ENCODE measurements at places on chromosomes 12 and 14. TPM values are rescaled to one million over a fixed set of nuclear protein-coding genes. Genes with fewer than 3 reads are reported as not detected.

Gene DIO2
- not detected for total RNA-seq

Gene P2RX7
- total RNA-seq = 4.7 TPM

Gene NEUROD4
- total RNA-seq = not detected

GRCh38 chr12:104457746-104458693 is 1.3 kb downstream of the CHST11 start:
- H3K27me3 ChIP-seq = no peaks in the 10 kb centered on the region
- H3K36me3 ChIP-seq = no peaks in the 10 kb centered on the region
- H3K4me1 ChIP-seq = peaks cover 39% of the 10 kb centered on the region

DNA sequence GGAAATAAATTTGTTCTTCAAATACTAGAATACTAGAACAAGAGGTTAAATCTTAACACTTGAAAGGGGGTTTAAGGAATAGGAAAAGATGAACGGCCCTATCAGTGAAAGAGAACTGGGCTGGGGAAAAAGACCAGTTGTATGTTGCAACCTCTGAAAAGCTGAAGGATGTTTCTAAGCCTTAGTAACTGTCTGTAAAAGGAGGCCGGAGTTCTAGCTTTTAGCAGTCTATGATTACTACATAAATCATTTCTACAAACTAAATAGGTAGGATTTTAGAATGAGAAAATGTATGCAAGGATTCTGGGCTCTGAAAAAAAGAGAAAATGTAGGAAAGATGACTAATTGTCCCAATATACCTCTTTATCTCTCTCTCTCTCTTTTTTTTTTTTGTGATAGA is 4.9 kb downstream of the CERS5 start:
- no peak for DNase-seq
- no peak overlapping the region for H3K4me3 ChIP-seq
- H3K36me3 ChIP-seq = no peaks in the 10 kb centered on the region
- no peaks in the 10 kb centered on the region for H3K27me3 ChIP-seq
- H3K27ac ChIP-seq = no peak overlapping the region

DNA sequence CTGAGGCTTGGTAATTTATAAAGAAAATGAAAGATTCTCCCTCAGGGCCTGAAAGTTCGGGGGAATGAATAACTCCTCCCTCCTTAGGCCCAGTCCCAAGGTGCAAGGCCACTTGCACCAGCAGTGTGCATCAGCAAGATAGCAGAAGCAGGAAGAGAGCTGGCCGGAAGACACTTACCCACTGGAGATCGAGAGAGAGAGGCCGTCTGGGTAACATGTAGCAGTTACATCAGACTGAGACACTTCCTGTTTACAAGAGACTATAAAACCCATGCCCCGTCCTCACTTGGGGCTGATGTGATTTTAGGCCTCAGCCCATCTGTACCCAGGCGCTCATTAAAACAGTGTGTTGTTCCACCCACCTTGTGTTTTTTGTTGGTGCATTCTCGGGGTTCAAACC is 85.2 kb downstream of the TMTC3 start:
- H3K4me3 ChIP-seq = no peak overlapping the region
- H3K27me3 ChIP-seq = no peaks in the 10 kb centered on the region
- H3K4me1 ChIP-seq = no peaks in the 10 kb centered on the region
- H3K27ac ChIP-seq = no peak overlapping the region
- H3K36me3 ChIP-seq = no peaks in the 10 kb centered on the region

DNA sequence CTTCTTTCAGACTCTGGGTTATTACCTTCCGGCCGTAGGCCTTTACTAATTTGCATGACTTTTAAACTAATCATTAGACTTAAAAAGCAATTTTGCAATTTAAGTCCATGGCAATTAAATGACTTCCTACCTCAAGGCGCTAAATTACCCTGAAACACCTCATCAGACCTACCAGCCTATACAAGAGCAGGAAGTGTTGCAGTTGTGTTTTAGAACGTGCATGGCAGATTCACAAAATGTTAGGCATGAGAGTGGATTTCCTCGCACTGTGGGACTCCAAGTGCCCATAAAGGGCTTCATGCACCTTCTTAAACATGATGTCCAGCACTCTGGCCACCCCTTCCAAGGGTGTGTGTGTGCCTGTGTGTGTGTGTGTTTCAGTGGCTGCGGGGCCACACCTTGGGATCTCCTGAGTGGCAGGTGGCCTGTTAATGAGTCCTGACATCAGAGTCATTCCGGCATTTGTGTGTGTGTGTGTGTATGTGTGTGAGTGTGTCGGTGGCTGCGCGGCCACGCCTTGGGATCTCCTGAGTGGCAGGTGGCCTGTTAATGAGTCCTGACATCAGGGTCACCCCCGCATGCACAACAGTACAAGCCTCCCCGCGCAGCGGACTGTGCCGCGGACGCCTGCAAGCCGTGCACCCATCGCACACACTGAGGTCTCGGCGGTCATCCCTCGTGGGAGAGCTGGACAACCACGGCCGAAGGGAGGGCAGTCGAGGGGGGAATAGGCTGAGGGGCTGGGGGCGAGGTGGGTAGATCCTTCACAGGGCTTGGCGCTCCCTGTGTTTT is 900 bp downstream of the C2CD5 start:
- H3K36me3 ChIP-seq = no peaks in the 10 kb centered on the region
- H3K4me3 ChIP-seq = peak overlapping the region; percentile 95
- H3K4me1 ChIP-seq = peaks cover 11% of the 10 kb centered on the region
- no peaks in the 10 kb centered on the region for H3K27me3 ChIP-seq
- peak overlapping the region; percentile 79 for H3K27ac ChIP-seq

- DNase-seq = peak; percentile 12
- no peak overlapping the region for H3K27ac ChIP-seq
- H3K4me1 ChIP-seq = no peaks in the 10 kb centered on the region
- no peak overlapping the region for H3K4me3 ChIP-seq
These were observed 42.0 kb upstream of the A2ML1 start for GRCh38 chr12:8780389-8780788.

- H3K4me1 ChIP-seq = no peaks in the 10 kb centered on the region
- peaks cover 9% of the 10 kb centered on the region for H3K27me3 ChIP-seq
- H3K36me3 ChIP-seq = no peaks in the 10 kb centered on the region
- DNase-seq = no peak
- H3K4me3 ChIP-seq = no peak overlapping the region
These were observed 130.3 kb downstream of the NDUFA12 start for GRCh38 chr12:94872971-94873733.

DNA sequence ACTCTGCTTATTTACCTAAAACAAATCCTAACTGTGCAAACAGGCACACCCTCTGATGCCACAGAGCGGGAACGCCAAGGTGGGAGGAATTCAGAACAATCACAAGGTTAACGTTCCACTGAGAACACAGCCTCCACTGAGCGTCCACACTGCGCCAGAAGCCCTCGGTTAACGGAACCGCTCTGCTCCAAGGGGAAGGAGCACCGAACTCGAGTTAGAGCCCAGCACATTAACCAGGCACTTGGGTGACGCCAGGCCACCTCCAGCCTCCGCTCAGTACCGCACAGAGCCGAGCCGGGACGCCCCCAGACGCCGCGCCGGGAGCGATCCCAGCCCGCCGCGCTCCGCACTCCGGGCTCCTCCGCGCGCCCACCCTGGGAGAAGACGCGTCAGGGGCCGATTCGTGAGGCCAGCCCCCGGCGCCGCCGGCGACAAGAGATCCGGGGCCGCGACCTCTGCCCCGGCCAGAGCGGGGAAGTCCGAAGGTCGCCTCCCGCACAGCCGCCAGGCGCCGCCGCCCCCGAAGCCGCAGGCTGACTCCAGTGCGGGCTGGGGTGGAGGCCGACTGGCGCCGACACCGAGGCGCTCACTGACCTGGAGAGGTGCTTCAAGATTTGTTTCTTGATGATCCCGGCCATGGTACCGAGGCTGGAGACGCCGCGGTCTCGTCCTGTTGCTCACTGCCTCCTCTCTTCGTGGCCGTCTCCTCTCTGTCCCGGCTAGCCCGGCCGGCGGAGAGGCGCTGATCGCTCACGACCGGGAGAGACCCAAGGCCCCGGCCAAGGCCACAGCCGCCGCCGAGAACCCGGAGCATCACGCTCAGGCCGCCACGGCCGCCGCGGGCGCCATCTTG is 450 bp downstream of the BLTP3B start:
- peak; percentile 55 for DNase-seq
- peak overlapping the region; percentile 84 for H3K4me3 ChIP-seq
- H3K27ac ChIP-seq = peak overlapping the region; percentile 93
- no peaks in the 10 kb centered on the region for H3K27me3 ChIP-seq
- peaks cover 14% of the 10 kb centered on the region for H3K4me1 ChIP-seq

DNA sequence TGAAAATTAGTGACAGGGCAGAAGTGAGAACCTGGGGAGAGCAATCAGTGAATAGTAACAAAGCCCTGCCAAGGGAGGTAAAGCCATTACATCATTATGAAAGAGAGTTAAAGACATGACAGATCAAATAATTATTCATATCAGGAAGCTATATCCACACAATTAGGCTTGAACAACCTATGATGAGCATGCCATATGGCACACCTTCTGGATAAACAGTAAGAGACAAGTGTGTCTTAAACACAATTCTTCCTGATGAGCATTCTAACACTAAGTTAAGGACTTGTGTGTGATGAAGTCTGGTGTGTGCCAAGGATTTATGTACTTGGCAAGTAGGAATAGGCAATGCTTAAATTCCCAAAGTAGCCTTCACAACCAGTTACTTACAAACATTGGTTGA is 76.1 kb downstream of the GALNT4 start:
- H3K36me3 ChIP-seq = no peaks in the 10 kb centered on the region
- H3K4me1 ChIP-seq = no peaks in the 10 kb centered on the region
- H3K27me3 ChIP-seq = no peaks in the 10 kb centered on the region

DNA sequence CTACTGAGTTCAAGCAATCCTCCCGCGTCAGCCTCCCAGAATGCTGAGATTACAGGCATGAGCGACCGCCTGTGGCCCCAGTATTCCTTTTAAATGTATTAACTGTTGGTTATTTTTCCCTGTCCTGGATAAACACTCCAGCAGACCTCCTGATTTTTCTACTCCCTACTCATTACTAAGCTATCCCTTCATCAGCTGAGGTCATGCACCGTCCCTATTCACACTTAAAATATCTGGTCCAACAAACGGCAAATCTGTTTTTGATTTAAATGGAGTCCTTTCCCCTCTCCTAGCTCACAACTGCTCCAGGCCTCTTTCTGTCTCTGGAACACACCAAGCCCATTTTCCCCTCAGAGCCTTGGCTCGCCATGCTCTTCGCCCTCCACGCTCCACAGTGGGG is 1003.3 kb upstream of the TMEM132C start:
- no peak for DNase-seq
- H3K36me3 ChIP-seq = no peaks in the 10 kb centered on the region
- H3K4me1 ChIP-seq = no peaks in the 10 kb centered on the region
- no peaks in the 10 kb centered on the region for H3K27me3 ChIP-seq

DNA sequence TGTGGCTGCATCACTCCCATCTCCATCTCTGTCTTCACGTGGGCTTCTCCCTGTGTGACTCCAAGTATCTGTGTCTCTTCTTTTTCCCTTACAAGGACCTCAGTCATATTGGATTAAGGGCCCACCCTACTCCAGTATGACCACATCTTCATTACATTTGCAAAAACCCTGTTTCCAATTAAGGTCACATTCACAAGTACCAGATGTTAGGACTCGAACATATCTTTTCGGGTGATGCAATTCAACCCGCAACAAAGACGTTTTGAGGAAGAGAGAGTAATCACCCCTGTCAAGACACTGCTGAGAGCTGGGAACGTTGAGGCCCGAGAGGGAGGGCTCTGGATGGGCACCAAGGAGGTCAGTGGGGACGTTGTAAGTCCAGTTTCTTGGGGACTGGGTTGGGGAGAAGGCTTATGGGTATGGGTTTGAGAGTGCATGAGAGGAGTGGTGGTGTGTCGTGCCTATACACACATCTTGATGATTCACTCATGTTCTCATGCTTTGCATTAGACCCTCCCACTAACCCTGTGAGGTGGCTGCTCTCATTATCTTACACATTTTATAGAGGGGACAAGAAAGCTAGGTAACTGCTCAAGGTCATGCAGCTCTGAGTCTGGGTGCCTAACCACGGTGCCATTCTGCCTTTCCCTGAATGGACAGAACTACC is 12.1 kb upstream of the IFI27 start:
- DNase-seq = no peak
- H3K27me3 ChIP-seq = no peaks in the 10 kb centered on the region
- H3K36me3 ChIP-seq = no peaks in the 10 kb centered on the region
- no peak overlapping the region for H3K27ac ChIP-seq

- H3K4me3 ChIP-seq = peak overlapping the region; percentile 22
- DNase-seq = peak; percentile 66
- H3K36me3 ChIP-seq = no peaks in the 10 kb centered on the region
- no peak overlapping the region for H3K27ac ChIP-seq
- H3K27me3 ChIP-seq = no peaks in the 10 kb centered on the region
These were observed 41.6 kb downstream of the CHST11 start for GRCh38 chr12:104498211-104498801.
